Glomerular endothelial cell (primary cell): ENCODE measurements at places on chromosomes 3 and 15.

GRCh38 chr3:19254189-19254588, 105.9 kb downstream of the KCNH8 start:
- DNase-seq: no peak

DNA sequence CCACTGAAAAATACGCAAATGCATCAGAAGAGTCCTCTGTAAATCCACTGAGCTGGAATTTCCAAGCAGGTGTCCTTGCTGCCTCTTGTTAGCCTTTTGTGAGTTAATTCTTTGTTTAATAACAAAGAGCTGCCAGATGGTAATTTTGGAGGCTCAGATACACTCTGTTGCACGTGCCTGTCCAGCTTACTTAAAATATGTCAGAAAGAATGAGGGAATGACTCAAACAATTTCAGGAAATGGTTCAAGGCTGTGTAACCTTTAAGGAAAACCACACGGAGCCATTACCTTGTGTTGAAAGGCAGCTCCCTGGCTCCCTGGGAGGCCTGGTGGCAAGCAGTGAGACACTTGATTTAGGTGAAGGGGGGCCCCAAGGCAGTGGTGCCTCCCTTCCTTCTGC, 302.2 kb upstream of the CTDSPL start:
- no peak for DNase-seq

- no peak for DNase-seq
Observed at GRCh38 chr3:39146083-39146501, 7.3 kb downstream of the CSRNP1 start.

- no peak for DNase-seq
Observed at GRCh38 chr3:159928071-159928491, 60.6 kb upstream of the IL12A start.

GRCh38 chr3:37041546-37042195, 48.4 kb downstream of the MLH1 start:
- no peak for DNase-seq

- no peak for DNase-seq
Observed at GRCh38 chr15:94677202-94677790, 445.9 kb downstream of the MCTP2 start.

GRCh38 chr3:190870127-190870526, 7.6 kb upstream of the GMNC start:
- DNase-seq: no peak

GRCh38 chr15:75153087-75153486, 48.6 kb upstream of the C15orf39 start:
- DNase-seq: no peak

DNA sequence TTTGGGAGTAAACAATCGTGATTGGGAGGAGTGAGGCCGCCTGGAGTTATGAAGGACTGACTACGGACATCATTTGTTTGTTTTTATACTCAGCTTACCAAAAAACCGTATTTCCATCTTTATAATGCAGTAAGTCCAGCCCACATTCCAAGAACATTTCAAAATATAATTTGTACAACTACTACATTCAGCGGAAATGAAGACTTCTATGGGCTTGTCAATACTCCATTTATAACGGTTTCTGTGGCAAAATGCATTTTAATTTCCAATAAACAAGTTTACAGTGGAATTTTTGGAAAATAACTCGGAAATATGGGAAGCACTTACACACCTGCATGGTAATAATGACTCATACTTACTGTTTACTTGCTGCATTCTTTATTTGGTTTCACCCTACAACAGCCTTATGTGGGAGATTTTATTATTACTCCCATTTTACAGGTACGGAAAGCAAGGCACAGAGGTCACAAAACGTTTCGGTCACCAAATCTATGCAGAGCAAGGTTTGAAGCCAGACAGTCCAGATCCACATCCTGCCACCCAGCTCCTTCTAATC, 62.3 kb downstream of the LDHAL6B start:
- no peak for DNase-seq

- no peak for DNase-seq
Observed at GRCh38 chr3:184696697-184697096, 15.2 kb downstream of the MAGEF1 start.

- no peak for DNase-seq
Observed at GRCh38 chr15:25972141-25972675, 109.1 kb upstream of the ATP10A start.

DNA sequence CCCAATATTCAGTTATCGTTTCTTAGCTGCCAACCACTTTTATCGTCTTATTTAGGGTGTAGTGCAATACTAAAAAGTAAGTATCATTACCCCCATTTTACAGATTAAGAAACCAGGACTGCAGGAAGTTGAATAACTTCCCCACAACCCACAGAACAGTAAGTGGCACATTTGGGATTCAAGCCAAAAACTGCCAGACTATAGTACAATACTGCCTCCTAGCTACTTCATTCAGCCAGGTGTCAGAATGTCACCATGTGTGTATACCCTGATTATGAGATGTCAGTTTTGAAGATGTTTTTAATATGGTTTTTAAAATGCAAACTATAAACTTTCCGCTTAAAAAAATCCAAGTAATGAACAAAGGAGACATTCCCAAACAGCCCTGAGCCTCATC, 74.2 kb upstream of the PROK2 start:
- no peak for DNase-seq

DNA sequence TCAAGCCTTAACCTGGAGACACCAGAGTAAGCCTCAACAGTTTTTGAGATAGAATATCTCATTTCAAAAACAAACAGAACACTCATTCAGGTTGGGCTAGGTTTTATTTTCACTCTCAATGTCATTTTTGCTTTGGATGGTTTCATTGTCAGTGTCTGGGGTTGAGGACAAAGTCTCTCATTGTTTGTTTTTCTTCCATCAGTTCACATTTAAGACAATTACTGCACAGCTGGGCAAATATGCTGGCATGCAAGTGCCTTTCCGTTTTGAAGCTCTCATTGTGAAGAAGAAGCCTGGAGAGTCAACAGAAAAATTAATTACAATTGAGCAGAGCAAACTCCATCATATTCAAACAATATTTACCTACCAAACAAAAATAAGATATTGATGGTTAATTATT, 1050.0 kb downstream of the TBL1XR1 start:
- no peak for DNase-seq
